ENCODE measurements at places on chromosomes 11 and 22.

DNA sequence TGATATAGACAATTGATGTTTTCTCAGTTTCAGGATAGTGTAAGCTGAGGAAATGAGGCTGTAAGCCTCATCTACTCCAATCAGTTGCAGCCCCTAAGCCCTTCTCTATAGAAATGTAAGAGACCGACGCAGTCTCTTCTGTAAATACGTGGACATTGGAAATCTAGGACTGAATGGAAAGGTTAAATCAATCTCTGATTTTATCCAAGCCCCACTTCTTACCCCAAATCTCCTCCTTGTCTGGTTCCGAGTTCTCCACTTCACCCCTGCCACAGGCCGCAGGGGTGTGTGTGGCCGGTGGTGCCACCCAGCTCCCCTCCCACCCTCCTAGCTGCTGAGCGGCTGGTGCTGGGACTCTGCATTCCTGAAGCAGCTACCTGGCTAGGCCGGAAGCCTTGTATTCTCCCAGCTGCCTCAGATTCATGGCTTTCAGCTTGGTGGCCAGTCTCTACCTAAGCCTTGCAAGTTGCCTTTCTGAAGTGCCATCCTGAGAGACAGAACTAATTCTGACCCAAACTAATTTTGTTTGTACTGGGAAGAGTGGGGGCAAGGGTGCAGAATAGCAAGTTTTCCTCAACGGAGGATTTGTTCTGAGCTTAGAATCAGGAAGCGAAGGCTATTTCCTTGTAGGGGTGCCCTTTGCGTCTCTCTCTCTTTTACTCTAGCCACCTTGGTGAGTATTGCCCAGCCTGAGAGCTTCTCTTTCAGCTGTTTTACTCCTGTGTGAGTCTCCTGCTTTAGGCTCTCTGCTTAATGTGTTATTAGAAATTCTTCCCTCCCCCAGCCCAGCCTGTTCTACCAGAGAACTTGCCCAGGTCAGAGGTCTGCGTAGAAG, 749 bp downstream of the VWA5A start:
- no peak for DNase-seq

- no peak for DNase-seq
Observed at GRCh38 chr22:45776313-45776585, 104.6 kb downstream of the ATXN10 start.

DNA sequence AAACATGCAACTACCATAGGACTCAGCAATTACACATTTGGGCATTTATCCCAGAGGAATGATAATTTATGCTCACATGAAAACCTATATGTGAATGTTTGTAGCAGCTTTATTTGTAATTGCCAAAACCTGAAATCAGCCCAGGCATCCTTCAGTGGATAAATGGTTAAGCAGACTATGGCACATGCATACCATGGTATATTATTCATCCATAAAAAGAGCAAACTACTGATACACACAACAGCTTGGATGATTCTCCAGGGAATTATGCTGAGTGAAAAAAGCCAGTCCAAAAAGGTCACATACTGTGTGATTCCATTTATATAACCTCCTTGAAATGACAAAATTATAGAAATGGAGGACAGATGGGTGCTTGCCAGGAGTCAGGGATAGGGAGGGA, 86.7 kb downstream of the ALX4 start:
- DNase-seq: no peak

DNA sequence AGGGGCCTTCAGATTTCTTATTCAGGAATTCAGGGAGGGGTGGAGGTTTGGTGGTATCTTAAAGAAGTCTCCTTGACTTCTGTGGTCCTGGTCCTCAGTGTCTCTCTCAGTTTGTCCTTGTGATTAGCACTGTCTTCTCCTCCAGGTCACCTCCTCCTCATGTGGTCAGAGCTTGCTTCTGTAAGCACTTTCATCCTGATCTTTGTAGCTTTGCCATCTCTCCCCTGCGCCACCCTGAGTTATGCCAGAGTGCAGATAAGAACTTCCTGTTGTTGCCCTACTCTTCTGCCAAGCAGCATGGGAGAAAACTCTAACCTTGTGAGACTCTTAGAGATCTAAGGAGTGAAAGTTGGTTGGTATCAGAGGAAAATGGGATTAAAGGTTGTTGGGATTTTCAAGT, 30.9 kb downstream of the MICAL2 start:
- no peak for DNase-seq

GRCh38 chr11:17720796-17721171, 1.4 kb downstream of the MYOD1 start:
- no peak for DNase-seq

- DNase-seq: no peak
Observed at GRCh38 chr11:123384116-123384515, 46.0 kb upstream of the GRAMD1B start.

- no peak for DNase-seq
Observed at GRCh38 chr11:111996129-111996528, 29.1 kb upstream of the DLAT start.

- no peak for DNase-seq
Observed at GRCh38 chr22:34696557-34696956, 369.4 kb upstream of the ISX start.

DNA sequence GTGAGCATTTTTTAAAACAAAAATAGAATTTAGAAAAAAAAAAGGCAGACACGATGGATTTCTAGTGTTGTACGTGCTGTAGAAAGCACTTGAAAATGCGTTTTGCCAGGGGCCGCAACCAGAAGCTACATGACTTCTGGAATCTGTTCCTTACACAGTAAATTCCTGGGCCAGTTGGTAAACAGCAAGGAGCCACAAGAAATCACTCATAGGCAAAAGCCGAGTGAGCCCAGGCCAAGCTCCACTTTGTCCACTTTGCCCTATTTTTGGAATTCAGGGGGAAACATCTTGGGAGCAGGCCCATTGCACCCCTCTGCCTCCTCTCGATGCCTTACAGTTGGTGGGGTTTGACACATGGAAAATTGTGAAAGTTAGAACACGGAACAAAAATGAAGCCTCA, 4.1 kb upstream of the CELSR1 start:
- no peak for DNase-seq

DNA sequence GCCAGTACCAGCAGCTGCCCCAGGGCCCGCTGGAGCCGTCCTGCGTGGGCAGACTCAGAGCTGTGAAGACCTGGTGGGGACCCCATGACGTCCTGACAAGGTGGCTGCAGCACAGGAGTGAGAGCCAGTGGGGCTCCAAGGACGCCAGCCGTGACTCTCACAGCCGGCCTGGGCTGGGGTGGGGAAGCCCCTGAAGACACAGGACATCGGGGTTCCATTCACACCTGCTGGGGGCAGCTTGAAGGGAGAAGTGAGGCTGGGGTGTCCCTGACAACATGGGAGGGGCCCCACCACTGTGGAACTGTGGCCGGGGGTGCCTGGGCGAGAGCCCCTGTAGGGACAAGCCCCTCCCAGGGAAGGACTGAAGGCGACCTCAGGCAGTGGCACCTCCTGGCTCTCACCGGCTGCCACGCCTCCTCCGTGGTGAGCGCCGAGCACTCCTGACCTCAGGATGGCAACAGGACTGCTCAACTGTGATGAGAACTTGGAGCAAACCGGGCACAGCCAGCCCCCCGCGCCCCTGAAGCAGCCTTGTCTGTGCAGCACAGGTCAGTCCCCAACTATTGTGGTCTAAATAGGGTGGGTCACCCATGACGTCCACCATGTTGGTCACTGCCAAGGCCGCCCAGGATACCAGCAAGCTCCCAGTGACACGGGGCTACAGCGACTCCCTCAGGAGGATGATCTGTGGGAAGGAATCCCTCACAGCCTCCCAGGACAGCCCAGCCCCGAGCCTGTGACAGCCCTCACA, 22.7 kb upstream of the IL17REL start:
- no peak for DNase-seq

- no peak for DNase-seq
Observed at GRCh38 chr22:49203859-49204598, 623.6 kb downstream of the BRD1 start.

- no peak for DNase-seq
Observed at GRCh38 chr11:28584992-28585391, 476.8 kb downstream of the METTL15 start.

GRCh38 chr11:95152876-95153856, 63.5 kb downstream of the ENDOD1 start:
- no peak for DNase-seq

- no peak for DNase-seq
Observed at GRCh38 chr11:129536338-129536737, 160.7 kb downstream of the BARX2 start.

DNA sequence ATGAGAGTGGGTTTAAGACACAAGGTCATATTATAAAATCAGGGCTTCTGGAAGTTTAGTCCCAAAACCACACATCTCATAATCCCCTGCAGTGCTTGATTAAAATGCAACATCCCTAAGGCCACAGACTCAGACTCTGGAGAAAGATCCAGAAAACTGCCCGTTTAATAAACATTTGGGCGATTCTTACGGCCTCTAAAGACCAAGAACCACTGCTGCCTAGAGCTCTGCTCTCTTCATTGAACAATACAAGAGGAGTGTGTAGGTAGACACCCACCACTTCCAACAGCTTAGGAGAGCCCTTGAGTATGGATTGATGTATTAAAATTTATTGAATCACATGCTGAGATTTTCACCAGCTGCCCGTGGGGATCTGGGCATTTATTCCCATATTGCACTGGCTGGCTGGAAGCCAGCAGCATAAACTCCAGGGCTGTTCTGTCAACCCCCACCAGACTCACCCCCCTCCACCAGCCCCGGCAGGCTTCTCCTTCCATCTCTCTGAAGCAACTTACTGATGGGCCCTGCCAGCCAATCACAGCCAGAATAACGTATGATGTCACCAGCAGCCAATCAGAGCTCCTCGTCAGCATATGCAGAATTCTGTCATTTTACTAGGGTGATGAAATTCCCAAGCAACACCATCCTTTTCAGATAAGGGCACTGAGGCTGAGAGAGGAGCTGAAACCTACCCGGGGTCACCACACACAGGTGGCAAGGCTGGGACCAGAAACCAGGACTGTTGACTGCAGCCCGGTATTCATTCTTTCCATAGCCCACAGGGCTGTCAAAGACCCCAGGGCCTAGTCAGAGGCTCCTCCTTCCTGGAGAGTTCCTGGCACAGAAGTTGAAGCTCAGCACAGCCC, 749 bp upstream of the BEST1 start:
- no peak for DNase-seq

DNA sequence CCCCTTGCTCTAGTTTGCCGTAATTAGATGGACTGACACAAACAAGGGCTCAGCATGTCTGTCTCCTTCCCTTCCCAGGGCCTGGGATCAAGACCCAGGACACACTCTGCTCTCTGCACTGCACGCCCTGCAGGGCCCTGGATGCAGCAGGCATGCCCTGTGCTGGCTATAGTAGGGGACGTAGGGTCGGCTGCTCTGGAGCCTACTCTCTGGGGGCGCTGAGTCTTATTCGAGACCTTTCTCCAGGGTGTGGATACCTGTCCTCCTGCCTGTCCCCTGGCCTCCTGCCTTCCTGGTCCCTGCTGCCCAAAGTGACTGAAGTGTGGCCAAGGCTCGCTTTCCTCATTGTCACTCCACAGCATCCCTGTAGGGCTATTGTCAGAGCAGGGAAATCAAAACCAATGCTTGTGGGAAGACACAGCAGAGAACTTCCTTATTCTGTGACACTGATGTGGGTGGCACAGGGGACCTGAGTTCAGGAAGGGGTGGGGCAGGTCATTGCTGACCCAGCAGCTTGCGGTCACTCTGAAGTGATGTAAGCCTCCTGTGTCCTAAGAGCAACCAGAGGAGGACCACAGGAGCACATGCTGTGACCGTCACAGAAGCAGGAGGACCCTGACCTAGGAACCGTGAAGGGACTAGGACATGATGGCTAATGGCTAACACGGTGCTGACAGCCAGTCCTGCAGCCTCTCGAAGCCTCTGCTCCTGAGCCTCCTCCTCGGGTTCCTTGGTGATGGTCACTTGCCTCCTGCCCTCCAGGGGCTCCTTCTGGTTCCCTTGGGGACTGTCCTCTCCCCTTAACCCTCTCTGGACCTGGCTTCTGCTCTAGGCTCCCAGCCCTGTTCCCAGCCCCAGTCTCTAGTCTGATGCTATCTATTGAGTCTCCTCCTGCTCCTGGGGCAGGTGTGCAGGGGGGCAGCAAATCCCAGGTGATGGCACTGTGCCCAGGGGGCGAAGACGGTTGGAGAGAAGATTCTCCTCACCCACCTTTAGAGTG, 10.3 kb downstream of the APOBEC3A start:
- DNase-seq: no peak

DNA sequence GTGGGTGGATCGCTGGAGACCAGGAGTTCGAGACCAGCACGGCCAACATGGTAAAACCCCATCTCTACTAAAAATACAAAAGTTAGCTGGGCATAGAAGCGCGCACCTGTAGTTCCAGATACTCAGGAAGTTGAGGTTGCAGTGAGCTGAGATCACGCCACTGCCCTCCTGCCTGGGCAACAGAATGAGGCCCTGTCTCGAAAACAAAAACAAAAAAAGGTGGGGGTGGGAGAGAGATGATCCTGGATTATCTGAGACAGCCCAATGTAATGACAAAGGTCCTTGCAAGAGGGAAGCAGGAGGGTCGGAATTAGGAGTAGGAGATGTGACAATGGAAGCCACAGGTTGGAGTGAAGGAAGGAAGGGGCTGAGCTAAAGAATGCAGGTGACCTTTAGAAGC, 87.6 kb upstream of the APOA1 start:
- no peak for DNase-seq

DNA sequence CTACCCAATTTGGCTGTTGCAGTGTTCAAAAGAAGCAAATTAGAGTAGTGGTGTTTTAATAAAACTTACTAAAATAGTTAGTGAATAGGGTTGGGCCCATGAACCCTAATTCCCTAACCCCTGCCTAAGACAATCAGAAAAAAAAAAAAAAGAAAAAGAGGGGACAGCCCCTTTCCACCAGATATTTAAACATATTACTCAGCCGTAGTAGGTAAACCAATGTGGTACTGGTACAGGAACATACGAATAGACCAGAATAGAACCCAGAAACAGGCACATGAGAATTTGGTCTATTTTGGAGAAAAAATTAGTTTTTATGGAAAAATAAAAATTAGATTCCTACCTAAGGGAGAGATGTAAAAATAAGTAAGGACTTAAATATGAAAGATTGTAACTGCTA, 38.6 kb downstream of the MMP7 start:
- no peak for DNase-seq

- no peak for DNase-seq
Observed at GRCh38 chr22:24200619-24201212, 19.4 kb downstream of the SUSD2 start.

DNA sequence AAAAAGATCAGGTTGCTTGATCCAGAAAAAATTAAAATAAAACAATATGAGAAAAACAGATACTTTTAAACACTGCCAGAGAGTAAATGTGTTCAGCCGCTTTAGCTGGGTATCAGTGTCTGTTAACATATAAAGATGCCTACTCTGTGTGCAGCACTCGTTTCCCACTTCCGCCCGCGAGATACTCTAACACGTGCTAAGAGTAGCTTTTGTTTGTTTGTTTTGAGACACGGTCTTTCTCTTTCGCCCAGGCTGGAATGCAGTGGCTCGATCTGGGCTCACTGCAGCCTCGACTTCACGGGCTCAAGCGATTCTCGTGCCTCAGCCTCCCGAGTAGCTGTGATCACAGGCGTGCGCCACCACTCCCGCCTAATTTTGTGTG, 531 bp upstream of the MEN1 start:
- peak; percentile 47 for DNase-seq

Data from effector CD4-positive, alpha-beta T cell (primary cell).